ENCODE measurements at places on chromosomes 11 and 22. TPM values are rescaled to one million over a fixed set of nuclear protein-coding genes. Genes with fewer than 3 reads are reported as not detected.

The SLC6A5 gene
- 56.9 TPM for total RNA-seq

The MTA2 gene
- 88.0 TPM for total RNA-seq

The C11orf42 gene
- total RNA-seq = not detected

The LDHAL6A gene
- total RNA-seq = 0.06 TPM

The MAPK8IP2 gene
- total RNA-seq = 42.3 TPM

Measured in spinal cord (tissue), 10 donors.